ENCODE measurements at places on chromosomes 3 and 15.
A peak's percentile ranks its signal among the peaks of the same experiment; 100 is the strongest.

DNA sequence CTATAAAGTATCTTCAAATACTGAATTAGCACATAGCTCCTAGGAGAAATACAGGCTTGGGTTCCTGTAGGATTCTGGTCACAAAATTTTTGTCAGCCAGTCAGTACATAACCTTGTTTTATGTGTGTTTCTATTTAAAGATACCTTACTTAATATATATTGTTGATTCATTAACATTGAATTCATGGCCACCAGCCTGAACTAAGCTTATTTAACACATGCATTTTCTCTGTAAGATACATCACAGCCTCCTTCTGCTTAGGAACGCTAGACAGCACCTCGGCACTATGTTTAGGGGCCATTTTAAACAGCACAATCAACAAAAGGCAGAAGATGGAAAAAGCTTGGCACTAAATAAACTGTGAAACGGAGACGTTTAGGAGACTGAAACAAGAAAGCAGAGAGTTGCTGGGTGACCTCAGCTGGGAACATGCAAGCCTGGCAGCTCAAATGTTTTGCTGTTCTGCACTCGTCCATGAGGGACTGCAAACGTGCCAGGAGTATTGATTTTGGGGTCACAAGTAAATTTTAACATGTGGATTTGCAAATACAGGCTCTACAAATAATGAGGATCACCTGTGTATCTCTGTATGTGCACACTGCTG is 432.2 kb upstream of the TPM1 start:
- DNase-seq = no peak

- DNase-seq = no peak
Observed at GRCh38 chr15:78944669-78945407, at the start of gene CTSH. Gene CTSH, minus strand, starts transcription at chr15:78945046. Its CDS starts 65 bp downstream, at chr15:78944981.

DNA sequence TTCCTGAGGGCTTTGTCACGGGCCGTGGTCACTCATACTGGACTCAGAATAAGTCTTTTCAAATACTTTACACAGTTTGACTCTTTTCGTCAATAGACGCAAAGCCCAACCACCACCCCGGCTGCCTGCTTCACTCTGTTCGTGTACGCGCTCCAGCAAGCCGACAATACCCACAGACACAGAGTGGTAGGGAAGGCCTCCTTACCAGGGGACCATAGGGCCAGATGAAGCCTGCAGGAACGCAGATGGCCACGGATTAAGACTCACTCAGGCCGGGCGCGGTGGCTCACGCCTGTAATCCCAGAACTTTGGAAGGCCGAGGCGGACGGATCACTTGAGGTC is 29.7 kb downstream of the EFCAB12 start:
- DNase-seq = no peak

GRCh38 chr15:85649372-85649771 is 145.4 kb downstream of the KLHL25 start:
- no peak for DNase-seq

DNA sequence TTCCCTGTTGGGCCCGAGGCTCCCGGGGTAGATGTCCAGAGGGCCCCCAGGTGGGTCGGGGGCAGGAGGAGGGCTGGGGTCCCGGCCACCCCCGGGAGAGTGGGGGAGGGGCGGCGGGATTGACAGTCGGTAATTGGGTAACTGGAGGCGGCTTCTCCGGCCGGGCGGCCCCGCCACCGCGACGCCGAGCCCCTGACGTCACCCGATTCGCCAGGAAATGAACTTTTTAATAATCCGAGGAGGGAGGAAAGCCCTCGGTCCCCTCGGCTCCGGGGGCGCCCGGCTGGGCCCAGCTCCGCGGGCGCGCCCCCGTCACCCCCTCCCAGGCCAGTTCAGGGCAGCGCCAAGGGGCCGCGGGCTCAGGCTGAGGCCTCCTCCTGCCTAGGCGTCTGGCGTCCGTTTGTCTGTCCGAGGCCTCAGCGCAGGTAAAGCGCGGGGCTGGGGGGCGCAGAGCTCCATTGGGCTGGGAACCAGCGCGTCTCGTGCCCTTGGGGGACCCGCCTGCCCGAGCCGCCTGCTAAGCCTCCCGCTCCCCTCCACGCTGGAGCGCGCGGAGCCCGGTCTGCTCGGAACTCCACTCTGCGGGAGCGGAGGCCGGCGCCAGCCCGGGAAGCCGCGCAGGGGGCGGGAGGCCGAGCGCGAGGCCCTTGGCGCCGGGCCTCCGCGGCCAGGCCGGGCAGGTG is 3.9 kb downstream of the GATA2 start:
- DNase-seq = no peak

- no peak for DNase-seq
Observed at GRCh38 chr15:96261575-96262034, 68.9 kb upstream of the NR2F2 start.

DNA sequence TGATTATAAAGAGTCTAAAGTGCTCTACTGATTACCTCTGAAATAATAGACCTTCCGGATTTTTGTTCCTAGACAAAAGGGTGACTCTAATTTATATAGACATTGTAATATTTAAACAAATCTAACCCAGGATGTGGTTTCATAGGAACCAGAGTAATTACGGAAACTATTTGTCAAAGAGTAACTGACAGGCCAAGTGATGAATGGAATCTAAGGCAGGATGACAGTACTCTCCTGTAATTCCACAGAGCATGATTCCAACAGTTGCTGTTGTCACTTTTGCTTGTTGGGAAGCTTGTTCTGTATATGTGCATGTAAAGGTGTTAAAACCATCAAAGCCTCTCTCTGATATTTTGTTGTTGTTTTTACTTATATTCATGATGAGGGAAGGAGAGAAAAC is 1141.0 kb downstream of the IGSF11 start:
- DNase-seq = no peak

GRCh38 chr3:150177673-150178381 is 207.1 kb upstream of the PFN2 start:
- DNase-seq = no peak

GRCh38 chr3:12894629-12895028 is 53.3 kb upstream of the RPL32 start:
- no peak for DNase-seq

- DNase-seq = peak; percentile 23
Observed at GRCh38 chr15:63388511-63388910, 6.9 kb upstream of the CA12 start.

DNA sequence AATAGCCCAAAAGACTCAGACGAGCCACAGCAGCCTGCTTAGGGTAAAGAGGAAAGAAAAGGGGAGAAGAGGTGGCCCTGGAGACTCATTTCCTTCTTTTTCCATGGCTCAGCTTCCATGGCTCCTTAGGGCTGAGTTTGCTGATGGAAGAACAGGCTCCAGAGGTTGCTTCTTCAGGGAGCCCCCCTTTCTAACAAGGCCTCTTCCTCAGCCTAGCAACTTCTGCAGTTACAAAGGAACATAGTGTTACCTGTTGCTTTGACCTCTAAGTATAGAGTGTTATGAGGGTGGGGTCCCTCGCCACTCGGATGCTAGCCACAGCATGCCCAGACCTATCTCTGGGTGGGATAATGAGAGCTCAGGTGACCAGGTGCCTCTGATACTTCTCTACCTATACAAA is 43.2 kb upstream of the SPESP1 start:
- DNase-seq = no peak

DNA sequence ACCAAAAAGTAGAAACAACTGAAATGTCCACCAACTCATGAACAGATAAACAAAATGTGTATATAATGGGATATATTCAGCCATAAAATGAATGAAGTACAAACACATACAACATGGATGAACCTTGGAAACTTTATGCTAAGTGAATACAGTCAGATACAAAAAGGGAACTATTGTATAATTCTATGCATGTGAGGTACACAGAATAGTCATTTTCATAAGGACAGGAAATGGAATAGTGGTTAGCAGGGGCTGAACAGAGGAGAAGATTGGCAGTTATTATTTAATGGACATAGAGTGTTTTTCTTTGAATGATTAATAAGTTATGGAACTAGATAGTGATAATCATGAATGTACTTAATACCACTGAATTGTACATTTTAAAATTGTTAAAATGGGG is 20.0 kb upstream of the TRANK1 start:
- DNase-seq = no peak

DNA sequence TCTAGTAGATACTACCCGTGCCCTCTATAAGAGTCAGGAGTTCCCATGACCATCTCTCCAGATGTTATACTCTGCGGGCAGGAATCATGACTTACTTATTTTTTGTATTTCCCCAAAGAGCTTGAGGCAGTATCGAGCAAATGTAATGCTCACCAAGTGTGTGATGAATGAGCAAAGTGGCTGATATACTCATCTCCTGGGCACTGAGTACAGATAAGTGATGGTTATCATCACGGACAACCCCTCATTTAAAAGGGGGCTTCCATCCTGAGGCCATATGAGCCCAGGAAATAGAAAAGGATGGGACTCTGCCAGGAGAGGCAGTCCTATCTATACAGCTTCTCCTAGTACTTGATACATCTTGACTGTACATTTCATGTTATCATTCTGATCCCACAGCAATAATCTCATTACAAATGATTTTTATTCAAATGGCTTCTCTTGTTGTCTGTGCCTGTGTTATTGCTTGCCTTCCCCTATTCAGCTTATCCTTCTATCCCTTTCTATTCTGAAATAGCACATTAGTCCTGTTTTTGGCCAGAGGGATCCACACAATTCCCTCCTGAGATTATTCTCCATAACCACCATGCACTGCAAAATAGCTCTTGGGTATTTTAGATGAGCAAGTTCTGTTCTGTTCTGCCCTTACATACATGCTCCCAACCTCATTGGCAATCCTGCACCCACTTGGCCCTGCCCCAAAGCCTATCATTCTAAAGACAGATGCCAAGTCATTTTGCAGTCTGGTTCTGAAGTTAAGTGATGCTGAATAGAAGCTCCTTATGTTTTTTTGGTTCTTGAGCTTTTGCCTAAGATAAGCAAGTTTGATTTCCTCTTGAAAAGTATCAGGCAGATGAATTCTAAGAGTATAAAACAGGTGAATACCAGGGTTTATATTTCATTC is 48.0 kb upstream of the MRPL3 start:
- no peak for DNase-seq

DNA sequence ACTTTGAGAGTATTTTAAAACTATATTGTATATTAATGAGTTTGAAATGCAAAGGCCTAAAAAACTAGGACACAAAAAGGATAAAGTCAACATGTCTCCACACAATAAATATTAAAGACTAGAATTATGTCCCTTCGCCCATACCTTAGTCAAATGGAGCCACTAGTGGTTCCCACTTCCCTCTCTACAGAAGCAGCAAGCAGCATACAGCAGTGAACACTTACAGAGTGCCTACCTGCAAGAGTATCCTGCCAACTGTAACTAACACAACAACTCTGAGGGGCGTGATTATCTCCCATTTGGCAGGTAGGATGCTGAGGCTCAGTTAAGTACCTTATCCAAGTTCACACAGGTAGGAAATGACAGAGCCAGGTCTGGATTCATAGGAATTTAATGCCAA is 17.2 kb downstream of the DYNC1LI1 start:
- no peak for DNase-seq

- no peak for DNase-seq
Observed at GRCh38 chr3:73540969-73541740, 83.6 kb downstream of the PDZRN3 start.

DNA sequence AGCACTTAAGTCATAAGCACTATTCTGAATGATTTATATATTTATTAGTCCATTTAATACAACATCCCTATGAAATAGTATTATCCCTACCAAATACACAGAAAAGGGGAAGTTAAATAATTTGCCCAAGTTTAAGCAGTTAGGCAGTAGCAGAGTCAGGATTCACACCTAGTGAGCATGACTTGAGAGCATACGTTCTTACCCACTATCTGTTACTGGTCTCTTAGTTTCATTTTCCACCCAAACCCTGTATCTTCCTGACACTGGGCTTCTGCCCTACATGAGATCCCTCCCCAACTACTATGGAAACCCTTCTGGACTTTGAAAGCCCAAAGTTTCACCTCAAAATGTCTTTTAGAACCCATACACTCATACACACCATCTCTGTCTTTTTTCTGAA is 4.4 kb upstream of the ATOSA start:
- no peak for DNase-seq

DNA sequence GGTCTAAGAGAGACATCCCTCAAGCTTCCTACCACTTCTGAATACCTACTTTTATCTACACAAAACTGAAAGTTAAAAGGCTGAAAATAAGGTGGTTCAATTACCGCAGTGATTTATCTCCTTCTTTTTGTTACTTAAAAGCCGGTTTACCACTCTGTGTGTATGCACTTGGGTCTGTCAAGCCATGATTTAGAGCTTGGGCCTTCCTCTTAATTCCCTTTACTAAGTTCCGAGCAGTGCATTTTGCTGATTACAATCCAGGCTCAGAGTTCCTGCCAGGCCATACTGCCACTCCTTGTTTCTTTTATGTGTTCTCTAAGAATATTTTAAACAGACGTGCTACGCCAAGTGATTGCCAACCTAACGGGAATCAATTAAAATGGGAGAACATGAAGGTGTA is 16.5 kb downstream of the KCTD6 start:
- no peak for DNase-seq

GRCh38 chr3:177904621-177905020 is 631.6 kb upstream of the KCNMB2 start:
- DNase-seq = no peak

DNA sequence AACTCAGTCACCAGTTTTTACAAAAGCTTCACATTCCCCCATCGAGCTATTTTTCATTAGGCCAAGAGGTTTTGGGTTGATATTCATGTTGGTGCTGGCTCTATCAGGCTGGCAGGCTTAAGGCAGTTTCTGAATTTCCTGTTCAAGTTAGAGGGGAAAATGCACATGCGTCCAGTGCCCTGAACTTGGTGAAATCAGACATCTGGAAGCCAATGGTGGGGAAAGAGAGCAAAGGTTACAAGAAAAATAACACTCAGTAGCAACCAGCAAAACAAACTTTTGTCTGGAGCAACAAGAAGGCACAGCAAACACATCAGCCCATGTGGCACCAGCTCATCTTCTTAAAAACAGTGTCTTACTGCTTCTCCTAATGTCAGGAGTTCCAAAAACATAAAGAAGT is 155.6 kb upstream of the TSC22D2 start:
- DNase-seq = no peak

DNA sequence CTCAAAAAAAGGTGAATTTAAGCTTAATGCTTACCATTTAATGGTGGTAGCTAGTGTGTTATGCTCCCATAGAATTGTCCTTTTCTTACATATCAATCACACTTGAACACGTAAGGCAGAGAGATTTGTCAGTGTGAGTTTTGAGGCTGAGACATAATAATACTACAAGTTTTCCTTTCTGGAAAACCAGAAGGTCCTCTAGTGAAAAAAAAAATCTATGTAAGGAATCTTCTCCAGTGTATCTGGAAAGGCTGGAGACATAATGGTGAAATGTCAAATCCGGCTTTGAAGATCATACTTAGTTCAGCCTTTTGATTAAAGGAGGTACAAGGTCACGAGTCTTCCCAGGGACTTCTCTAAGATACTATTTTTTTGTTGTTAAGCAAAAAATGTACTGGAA is 3.4 kb downstream of the TSC22D2 start:
- DNase-seq = no peak

DNA sequence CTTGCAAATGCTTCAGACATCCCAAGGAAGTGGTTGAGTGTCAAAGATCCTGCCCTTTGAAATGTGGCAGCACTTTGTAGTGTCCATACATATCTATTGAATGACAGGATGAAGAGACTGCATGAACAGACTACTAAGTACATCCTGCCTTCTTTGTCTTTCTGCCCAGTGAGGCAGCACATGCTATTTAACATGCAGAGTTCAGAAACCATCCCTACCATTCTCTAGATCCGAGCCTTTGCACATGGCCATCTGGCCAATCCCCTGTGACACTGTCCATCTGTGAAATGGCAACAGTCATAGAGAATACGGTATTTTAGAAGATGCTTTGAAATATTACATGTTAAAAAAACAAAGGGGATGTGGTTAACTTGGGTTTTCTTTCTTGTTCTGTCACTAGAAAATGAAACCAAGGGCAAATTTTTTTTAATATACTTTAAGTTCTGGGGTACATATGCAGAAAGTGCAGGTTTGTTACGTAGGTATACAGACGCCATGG is 519.6 kb downstream of the NTRK3 start:
- DNase-seq = no peak

GRCh38 chr3:186264608-186265400 is 97.2 kb downstream of the DGKG start:
- DNase-seq = no peak

All from RWPE2 (cell line).